ENCODE measurements at places on chromosomes 12 and 14.

GRCh38 chr12:75549989-75550388 is 38.6 kb upstream of the KRR1 start:
- DNase-seq = no peak

DNA sequence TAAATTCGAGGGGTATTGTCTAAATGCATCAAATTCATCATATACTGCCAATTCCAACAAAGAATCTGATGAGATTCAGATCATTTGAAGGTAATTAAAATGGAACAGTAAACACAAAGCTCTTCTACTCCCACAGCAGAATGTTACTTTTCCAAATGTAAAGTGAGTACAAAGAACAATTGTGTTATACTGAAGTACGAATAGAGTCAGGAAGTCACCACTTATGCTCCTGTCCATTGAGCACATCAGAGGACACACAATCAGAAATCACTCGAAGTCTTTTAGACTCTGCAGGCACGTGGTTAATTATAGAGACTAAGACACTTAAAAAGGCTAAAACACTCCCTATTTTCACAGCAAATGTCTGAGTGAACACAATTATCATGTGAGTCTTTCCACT is 388.5 kb upstream of the MIS18BP1 start:
- DNase-seq = no peak

- DNase-seq = no peak
These were observed 114.1 kb upstream of the FKBP4 start for GRCh38 chr12:2680676-2681039.

DNA sequence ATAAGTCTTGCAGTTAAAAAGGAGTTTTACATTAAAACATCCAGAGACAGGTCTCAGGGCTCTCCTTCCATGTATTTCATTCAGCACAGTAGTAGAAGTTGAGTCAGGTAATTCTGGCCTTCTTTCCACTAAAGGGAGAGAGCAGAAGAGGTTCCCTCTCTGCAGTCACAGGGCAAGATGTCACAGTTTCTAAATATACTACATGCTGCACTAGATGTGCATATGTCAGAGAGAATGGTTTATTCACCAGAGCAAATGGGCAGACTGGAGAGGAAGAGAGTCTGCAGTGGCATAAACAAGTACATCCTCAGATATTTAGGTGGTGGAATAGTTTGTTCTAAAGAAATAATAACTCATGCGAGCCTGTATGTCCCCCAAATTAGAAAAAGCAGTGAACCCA is 132.0 kb downstream of the KICS2 start:
- DNase-seq = no peak

DNA sequence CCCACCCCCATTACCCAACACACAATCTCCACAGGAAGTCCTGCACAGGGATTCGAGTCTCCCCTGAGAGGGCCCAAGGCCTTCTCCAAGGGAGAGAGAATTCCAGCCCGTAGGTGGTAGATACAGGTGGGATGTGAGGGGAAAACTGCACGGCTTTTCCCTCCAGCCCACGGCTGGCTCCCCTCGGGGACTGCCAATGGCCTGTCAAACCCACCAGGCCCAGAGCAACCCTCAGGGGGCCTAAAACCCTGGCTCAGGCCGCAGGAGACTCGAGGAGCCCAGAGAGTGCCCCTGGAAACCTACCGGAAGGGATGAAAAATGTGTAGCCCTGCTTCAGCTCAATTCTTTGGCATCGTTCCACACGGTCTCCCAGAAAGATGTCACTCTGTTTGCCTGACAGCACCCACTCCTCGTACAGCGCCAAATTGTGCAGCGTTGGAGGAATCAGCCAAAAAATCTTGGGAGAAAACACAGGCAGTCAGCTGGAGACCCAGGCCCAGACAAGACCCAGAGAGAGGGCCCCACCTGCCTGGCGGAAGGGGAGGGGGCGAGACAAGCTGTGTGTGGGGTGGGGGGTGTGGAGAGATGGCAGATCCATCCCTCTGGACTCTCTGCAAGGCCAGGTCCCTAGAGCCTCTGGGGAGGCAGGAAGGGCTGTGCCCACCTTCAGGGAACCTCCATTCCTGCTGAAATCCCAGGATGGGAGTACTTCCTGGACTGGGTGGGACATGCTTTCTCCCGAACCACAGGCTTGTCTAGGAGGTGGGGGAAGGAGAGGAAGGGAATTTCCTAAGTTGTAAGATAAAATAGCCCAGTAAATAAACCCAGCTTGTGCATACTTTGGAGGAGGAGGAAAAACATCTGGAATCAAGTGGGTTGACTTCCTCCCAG is 48.1 kb downstream of the KDM2B start:
- DNase-seq = no peak

DNA sequence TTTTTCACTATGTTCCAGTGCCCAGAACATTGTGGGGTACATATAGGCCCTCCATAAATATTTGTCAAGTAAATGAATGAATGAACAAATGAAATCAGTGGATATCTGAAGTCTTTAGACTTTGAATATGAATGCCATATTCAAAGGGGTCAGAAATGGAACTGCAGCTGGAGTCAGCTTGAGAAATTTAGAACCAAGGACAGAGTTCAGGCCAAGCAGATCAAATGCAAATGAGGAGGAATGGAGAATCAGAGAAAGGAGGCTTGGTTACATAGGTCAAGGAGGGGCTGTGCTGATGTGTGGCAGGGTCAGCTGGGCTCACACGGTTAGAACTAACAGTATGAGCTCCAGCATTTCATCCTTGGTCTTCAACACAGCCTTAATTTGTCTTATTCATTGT is 104.0 kb upstream of the SEL1L start:
- no peak for DNase-seq

DNA sequence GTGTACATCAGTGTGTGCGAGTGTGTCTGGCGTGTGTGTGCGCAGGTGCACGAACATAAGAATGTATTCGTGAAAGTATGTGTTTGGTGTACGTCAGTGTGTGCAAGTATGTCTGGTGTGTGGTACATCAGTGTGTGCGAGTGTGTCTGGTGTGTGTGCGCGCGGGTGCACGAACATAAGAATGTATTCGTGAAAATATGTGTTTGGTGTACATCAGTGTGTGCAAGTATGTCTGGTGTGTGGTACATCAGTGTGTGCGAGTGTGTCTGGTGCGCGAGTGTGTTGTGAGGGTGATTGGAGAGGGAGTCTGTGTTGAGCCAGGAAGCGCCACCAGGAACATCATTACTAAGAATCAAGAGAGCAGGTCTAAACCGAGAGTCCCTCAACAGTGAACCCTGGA is 143.8 kb downstream of the BCL11B start:
- no peak for DNase-seq

GRCh38 chr14:59376686-59377085 is 88.5 kb downstream of the GPR135 start:
- DNase-seq = no peak

GRCh38 chr14:85853996-85854526 is 324.1 kb downstream of the FLRT2 start:
- DNase-seq = no peak

- DNase-seq = no peak
These were observed 6.5 kb downstream of the CLMN start for GRCh38 chr14:95313190-95313589.

- DNase-seq = no peak
These were observed 98.6 kb downstream of the C12orf50 start for GRCh38 chr12:87930627-87931026.
